ENCODE measurements at places on chromosomes 5 and 9.
A peak's percentile ranks its signal among the peaks of the same experiment; 100 is the strongest.

- no peak for DNase-seq
Observed at GRCh38 chr9:13597004-13597403, 317.5 kb upstream of the MPDZ start.

- DNase-seq, result no peak
Observed at GRCh38 chr5:4703931-4704458, 436.1 kb upstream of the ADAMTS16 start.

DNA sequence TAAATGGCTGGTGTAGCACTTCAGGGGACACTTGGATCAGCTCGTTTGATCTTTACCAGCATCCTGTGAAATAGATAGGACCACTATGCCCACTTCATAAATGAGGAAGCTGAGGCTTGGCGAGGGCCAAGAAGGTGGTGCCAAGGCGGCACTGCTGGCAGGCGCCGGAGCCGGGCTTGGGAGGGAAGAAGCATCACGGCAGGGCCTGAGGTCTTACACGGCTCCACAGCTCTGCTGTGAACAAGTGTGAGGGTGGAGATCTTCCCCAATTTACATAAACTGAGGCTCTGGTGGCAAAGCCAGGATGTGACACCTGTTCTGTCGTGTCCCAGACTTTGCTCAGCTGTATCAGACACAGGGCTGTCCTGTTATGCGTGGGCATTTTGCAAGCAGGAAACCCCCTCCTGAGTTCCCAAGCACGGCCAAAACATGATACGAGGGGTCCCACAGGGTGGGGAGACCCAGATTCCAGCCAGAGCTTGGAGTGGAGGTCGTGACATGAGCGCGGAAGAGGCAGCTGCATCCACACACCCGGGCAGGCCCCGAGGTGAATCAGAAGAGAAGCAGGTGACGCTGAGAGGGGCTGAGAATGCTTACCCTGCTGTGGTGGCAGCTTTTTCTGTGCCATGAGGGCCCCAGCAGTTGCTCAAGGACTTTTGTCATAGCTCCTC is 117.5 kb upstream of the BOD1 start:
- DNase-seq, result no peak

DNA sequence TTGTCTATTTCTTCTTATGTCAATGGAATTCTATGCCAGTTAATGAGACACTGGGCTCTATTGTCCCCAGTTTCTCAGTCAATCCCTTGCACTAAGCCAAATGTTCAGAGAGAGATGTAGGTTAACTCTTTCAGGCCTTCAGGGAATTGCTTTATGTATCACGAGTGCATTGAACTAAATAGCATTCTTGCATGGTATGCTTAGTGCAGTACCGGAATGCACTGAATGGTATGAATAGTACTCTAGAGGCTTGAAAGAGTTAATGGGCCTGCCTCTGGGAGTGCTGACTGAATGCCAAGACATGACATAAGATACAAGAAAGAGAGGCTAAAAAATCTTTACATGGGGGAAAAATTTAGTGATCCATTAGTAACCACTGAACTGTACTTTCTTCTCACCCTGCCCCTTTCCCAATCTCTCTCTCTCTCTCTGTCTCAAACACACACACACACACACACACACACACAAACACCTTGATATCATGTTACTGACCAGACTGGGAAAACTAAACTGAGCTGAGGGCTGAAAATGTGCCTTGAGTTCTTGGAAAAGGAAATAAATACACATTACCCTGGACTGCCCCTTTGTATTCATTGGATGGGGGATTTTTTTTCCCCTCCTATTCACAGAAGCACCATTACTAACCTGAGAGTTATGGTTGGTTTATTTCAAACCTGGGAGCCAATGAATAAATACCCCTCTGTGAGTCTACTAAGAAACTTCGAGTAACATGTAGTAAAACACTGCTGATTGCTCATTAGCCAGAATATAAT is 35.4 kb upstream of the TMC1 start:
- DNase-seq, result no peak

DNA sequence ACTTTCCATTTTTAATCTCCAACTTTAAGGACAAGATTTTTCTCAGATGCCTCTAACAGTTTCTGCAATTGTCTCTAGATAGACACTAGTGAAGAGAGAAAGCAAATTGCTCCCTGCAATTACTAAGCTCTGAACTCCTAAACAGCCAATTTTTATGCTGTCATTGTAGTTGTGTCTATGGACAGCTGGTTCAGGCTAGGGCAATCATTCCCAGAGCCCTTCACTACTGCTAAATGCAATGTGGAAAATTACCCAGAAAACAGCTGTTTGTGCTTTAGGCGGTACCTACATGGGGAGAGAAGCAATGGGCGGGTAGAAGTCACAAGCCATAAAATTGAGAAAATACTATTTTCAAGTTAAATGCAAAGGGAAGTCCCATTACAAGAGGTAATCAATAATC is 211.6 kb downstream of the SPOCK1 start:
- DNase-seq, result no peak

DNA sequence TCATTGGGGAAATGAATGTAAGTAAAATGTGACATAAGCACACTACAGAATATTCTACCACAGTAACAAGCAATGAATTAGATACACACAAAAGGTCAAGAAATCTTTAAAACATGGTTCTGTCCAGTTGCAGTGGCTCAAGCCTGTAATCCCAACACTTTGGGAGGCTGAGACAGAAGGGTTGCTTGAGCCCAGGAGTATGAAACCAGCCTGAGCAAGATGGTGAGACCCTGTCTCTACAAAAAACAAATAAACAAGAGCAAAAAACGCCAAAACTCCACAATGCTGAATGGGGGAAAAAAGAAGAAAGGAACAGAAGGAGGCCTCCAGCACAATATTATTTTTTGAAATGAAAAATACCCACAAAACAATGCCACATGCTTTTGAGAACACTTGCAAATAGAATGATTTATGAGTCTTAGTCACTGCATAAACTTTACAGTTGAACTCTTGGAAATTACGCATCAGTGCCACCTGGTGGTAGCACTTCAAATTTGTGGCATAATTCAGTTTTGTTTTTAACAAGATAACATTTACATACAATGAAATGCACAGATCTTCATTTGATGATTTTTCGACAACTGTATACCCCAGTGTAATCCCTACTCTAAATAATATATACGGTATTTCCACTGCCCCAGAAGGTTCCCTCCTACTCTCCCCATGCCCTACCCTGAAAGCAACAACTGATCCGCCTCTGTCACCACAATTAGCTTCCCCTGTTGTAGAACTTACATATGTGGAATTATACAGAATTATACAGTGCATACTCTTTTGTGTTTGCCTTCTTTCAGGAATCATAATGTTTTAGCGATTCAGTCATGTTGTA is 14.4 kb upstream of the SPINK4 start:
- DNase-seq, result no peak

DNA sequence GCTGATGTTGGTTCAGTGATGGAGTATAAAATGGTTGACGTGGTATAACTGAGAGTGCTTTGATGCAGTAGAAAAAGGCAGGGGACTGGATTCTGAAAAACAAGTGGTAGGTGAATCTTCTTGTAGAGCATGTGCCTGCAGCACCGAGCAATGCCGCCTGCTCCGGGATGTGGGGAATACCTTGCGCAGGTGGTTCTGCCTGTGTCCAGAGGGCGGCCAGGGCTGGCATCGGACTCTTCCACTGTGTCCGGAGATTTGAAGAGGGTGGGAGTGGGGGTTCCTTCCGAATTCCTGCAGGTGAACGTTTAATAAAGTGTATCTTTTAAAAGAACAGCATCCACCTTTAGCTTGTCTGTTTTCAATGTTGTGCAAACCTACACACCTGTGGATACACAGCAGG is 238.0 kb downstream of the FANCC start:
- peak; percentile 13 for DNase-seq

DNA sequence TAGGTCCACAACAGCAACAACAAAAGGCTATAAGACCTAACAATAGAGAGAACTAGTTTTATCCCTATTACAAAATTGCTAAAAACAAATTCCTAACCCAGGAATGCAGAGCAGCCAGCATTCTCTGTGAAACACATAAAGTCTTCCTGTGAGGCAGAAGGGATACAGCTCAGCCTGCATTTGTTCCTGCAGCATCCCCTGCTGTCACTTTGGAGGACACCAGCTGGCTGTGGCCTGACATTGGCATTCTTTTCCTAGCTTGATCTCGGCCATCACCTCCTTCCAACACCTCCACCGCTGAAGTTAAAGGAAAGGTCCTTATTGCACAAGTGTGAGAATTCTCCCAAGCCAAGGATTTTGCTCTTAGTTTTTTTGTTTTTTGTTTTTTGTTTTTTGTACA is 186.1 kb downstream of the SNCAIP start:
- DNase-seq, result peak; percentile 8

- no peak for DNase-seq
Observed at GRCh38 chr5:111972080-111972479, 215.1 kb upstream of the NREP start.

DNA sequence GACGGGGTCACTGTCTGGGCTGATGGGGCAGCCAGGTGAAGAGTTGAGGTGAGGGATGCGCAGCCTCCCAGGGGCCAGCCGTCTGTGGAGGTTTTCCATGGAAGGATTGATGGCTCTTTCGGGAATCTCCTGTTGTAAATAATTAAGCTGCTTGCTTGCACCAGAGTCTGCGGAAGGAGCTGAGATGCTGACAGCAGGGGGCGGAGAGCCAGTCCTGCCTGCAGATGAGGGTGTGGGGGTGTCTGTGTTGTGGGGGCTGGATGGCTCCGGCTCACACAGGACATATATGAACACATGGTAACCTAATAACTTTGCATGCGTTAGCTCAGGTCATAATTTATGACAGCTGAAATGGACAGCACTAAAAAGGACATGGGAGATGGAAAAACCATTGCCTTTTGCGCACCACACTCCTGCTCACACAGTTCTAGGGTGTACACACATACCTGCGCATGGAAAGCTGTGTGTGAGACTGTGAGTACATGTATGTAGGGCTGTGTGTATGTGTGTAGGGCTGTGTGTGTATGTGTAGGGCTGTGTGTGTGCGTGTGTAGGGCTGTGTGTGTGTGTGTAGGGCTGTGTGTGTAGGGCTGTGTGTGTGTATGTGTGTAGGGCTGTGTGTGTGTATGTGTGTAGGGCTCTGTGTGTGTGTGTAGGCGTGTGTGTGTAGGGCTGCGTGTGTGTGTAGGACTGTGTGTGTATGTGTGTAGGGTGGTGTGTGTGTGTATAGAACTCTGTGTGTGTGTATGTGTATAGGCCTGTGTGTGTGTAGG is 36.8 kb upstream of the SEMA4D start:
- DNase-seq, result no peak

GRCh38 chr5:173761178-173761513 is 127.0 kb upstream of the CPEB4 start:
- no peak for DNase-seq

DNA sequence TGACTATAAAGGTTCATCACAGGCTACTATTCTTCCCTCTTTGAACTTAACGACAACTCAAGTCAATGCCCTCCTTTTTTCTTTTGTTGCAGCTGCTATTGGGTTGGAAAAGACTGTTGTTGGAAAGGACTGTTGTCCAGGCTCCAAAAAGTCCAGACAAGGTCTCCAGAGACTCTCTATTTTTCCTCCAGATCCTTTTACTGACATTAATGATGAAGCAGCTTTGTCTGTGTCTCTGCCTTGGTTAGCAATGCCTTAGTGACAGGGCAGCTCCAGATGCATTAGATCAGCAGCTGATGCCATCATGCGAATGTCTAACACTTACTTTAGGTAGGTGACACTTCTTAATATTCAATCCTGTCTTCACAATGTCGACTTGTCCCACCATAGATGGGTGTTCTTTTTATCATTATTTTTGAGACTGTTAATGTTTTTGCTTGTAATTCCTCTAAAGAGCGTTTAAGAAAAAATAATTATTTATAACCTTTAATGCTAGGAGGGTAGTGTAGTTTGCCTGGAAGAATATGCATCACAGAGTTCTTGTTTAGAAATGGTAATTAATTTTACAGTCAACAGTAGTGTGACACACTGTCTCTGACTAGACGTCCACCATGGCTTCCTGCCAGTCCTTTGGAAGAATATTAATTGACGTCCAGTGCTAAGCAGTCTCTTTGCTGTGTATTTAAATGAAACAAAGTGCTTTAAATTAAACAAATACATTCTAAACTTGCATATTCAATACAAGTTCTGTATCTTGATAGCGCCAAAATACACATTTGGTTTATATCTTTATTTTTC is 492.2 kb downstream of the NR2F1-AS1 start:
- peak; percentile 4 for DNase-seq

DNA sequence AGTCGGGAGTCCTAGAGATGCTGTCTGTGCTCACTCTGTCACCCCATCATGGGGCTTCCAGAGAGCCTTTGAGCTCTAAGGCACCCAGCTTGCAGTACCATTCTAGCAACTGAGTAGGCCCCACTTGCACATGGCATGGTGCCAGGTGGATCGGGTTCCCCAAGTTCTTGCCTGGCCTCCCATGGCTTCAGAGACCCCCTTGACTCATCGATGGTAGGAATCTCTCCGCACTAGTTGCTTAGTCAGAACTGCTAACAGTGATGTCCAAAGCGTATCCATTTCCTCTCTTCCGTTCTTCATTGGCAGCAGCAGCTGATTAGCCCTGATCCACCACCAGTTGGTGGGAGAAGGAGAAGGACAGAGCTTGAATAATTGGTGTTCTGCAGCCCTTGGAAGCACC is 70.3 kb upstream of the RARS1 start:
- DNase-seq, result no peak

DNA sequence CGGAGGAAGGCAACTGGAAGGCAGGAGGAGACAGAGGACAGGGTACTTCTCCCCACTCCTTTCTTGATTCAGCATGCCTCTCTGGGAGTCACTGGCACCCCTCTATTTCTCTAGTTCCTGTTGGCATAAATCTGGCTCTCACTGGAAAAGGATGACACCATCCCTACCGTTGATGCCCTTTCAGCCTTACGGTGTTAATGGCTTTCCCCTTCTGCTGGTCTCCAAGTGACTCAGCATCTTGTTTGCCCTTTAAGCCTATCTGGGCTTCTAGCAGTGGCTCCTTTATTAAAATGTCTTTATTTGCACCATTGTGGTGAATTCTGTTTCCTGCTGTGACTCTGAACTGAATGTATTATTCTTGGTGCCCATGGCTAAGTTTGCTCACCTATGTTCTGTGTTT is 227.3 kb upstream of the GLRA1 start:
- no peak for DNase-seq

GRCh38 chr9:106753155-106753671 is 109.8 kb upstream of the ZNF462 start:
- no peak for DNase-seq

Measured in head of caudate nucleus (tissue), 42 donors.